ENCODE measurements at places on chromosomes 2 and 18. TPM values are rescaled to one million over a fixed set of nuclear protein-coding genes. Genes with fewer than 3 reads are reported as not detected.

Gene PTPRM
- 86.6 TPM for polyA plus RNA-seq

Gene DSC1
- not detected for polyA plus RNA-seq

Gene HOXD13
- not detected for polyA plus RNA-seq

Gene ASPRV1
- 0.08 TPM for polyA plus RNA-seq

Gene EGR4
- polyA plus RNA-seq, result not detected

Gene REG1B
- not detected for polyA plus RNA-seq

Gene DSG1
- polyA plus RNA-seq, result not detected

DNA sequence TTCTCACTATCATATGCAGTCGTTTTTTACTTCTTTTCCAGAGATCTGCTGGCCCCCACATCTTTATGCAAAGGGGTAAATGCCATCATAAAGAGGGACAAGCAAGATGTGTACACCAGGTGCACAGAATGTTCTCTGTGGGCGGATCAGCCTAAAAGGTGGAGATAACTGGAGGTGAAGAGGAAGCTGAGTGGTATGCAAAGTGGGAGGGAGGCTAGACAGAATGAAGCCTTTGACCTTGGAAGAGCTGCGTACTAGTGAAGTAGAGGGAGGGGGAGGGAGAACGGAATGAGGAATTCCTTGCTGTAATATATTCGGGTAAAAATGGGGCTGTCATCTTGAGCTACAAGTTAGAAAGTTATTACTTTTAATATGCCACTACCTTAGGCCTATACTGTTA is 287.5 kb upstream of the VRK2 start:
- H3K36me3 ChIP-seq, result no peaks in the 10 kb centered on the region
- H3K27me3 ChIP-seq, result no peaks in the 10 kb centered on the region

DNA sequence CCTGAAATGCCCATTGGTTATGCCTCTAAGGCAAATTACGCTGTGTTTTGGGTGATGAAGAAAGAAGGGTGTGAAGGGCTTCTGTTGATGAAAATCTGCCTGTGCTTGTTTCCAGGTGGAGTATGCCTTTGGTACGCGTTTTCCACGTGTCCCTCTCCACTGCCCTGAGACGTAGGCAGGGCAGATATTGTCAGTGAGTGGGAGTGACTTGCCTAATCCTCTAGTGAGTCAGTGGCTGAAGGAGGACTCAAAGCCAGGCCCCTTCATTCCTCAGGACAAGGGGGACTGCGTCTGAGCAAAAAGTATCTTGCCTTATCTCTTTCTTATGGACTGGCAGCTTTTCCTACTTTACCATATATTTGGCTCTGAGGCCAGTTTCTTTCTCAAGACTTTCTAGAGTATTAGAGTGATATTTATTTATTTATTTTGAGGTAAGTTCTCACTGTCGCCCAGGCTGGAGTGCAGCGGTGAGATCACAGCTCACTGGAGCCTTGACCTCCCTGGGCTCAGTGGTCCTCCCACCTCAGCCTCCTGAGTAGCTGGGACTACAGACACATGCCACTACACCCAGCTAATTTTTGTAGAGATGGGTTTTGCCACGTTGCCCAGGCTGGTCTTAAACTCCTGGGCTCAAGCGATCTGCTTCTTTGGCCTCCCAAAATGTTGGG is 10.2 kb downstream of the RALB start:
- H3K27ac ChIP-seq, result no peak overlapping the region
- no peaks in the 10 kb centered on the region for H3K36me3 ChIP-seq
- no peaks in the 10 kb centered on the region for H3K27me3 ChIP-seq
- H3K4me3 ChIP-seq, result no peak overlapping the region

DNA sequence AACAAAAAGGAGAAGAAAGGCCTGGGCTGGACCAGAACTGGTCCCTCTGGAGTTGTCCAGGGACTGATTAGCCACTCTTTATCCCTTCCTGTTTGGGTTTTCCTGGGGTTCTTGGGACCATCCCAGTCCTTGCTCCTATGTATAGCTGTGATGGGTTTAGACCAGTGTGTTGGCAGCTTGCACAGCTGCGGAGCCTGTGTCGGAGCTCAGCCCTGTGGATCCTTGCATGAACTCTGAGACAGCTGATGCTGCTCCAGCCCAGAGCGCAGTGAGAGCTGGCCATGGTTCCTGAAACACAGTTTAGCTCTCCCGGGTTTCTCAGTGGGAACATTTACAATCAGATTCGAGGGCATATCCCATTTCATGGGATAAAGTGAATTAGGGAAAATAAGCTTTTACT is 16.9 kb downstream of the IMPA2 start:
- no peaks in the 10 kb centered on the region for H3K27me3 ChIP-seq
- no peak overlapping the region for H3K27ac ChIP-seq
- no peak for DNase-seq
- H3K4me3 ChIP-seq, result no peak overlapping the region
- peaks cover 4% of the 10 kb centered on the region for H3K4me1 ChIP-seq
- no peaks in the 10 kb centered on the region for H3K36me3 ChIP-seq

DNA sequence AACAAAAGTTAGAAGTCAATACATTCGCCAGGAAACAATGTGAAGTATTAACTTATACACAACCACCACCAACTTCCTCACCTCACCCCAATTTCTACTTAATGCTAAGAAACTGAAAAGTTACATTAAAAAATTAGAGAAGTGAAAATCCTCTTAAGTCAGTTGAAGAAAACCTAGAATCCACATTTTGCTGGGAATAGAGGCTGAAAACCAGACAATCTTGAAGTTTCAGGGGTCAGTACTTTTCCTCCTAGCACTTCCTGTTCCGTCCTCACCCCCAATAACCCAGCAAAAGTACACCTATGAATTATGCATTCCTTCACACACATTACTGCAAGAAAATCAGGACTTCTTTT is 6.3 kb downstream of the YES1 start:
- DNase-seq, result no peak
- no peak overlapping the region for H3K4me3 ChIP-seq
- no peaks in the 10 kb centered on the region for H3K4me1 ChIP-seq
- no peak overlapping the region for H3K27ac ChIP-seq
- no peaks in the 10 kb centered on the region for H3K36me3 ChIP-seq

- no peaks in the 10 kb centered on the region for H3K4me1 ChIP-seq
- DNase-seq, result no peak
- peaks cover 6% of the 10 kb centered on the region for H3K27me3 ChIP-seq
- no peak overlapping the region for H3K27ac ChIP-seq
Observed at GRCh38 chr2:131417886-131418285, 53.9 kb upstream of the RAB6D start.

- no peak for DNase-seq
- H3K4me1 ChIP-seq, result peaks cover 3% of the 10 kb centered on the region
- no peak overlapping the region for H3K4me3 ChIP-seq
Observed at GRCh38 chr2:160901613-160902012, 258.6 kb upstream of the TANK start.

GRCh38 chr18:39806525-39806924 is 2148.5 kb upstream of the PIK3C3 start:
- H3K4me3 ChIP-seq, result no peak overlapping the region
- H3K27ac ChIP-seq, result no peak overlapping the region
- H3K4me1 ChIP-seq, result no peaks in the 10 kb centered on the region
- H3K27me3 ChIP-seq, result no peaks in the 10 kb centered on the region
- DNase-seq, result peak; percentile 42
- no peaks in the 10 kb centered on the region for H3K36me3 ChIP-seq

GRCh38 chr2:199818026-199818425 is 33.0 kb downstream of the FTCDNL1 start:
- no peak overlapping the region for H3K27ac ChIP-seq
- H3K36me3 ChIP-seq, result no peaks in the 10 kb centered on the region
- no peaks in the 10 kb centered on the region for H3K4me1 ChIP-seq
- H3K4me3 ChIP-seq, result no peak overlapping the region

DNA sequence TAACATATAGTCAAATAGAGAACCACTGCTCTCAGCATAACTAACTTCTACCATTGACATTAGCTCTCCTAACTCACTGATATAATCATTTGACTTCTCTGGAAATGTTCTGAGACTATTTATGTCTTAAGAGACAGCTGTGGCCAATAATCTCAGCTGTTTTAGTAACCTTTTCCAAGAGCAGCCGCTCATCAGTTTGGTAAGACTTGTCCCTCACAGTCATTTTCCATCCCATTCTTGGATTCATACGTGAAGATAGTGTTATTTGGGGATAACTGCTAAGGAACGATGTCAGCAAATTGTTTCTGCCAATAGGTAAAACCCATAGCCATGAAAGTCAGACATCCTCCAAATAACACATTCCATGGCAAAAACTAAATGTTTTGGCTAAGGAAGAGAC is 127.8 kb downstream of the LNPK start:
- no peaks in the 10 kb centered on the region for H3K4me1 ChIP-seq
- H3K27me3 ChIP-seq, result no peaks in the 10 kb centered on the region
- H3K4me3 ChIP-seq, result no peak overlapping the region
- no peaks in the 10 kb centered on the region for H3K36me3 ChIP-seq

Measured in fibroblast of lung (primary cell).